ENCODE measurements at places on chromosomes 2 and 18.

- no peak for DNase-seq
These were observed 186.3 kb downstream of the TCF4 start for GRCh38 chr18:55401638-55402191.

GRCh38 chr2:133262893-133263292 is 305.4 kb downstream of the NCKAP5 start:
- DNase-seq = no peak

DNA sequence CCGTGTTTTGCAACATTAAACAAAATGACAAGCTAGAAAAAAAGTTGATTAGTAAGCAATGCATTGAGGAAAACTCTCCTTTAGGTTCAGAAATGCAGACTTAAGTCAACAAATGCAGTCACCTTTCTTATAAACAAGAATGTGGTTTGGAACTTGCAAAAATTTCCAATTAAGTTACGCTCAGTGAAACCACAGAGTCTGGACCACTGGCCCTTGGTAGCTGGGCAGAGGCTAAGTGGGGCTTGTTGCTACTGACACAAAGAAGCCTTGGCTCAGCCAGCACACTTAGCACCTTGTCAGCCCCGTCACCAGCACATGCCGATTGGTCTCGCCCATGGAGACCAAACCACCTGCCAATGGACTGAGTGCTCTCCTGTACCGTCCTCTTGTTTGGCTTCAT is 53.0 kb downstream of the SMIM21 start:
- no peak for DNase-seq

DNA sequence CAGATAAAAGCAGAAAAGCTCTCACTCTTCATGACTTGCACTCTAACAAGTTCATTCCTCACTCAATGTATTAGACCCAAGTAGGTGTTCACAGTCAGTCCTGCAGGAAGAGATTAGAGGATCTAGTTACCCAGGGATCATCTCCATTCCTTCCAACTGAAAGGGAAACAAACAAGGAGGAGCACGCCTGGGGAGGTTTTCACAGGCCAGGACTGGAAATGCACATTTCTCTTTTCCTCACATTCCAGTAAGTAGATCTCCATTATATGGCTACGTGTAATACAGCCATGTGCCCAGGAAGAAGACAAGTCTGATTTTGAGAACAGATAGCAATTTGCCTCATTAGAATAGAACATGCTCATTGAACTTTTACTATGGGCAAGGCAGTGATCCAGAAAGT is 1132.2 kb upstream of the FAM98A start:
- no peak for DNase-seq

DNA sequence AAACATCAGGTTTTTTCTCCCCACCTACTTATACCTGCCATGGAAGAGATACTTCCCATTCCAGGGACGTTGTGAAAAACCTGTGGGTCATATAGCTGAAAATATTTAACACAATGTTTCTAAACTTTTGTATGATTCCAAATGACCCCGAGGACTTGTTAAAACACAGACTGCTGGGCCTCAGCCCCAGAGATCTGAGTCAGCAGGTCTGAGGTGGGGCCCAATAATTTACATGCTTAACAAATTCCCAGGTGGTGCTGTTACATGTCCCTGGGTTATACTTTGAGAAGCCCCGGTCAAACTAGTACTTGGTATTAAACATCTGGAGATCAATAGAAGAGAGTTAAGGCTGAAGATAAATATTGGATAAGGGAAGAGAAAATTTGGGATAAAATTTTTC is 71.4 kb upstream of the FRZB start:
- no peak for DNase-seq

GRCh38 chr18:60247103-60247502 is 125.5 kb downstream of the MC4R start:
- no peak for DNase-seq

- DNase-seq = no peak
These were observed 2.9 kb upstream of the DSG4 start for GRCh38 chr18:31373641-31374040.

GRCh38 chr18:60003610-60004185 is 103.9 kb downstream of the PMAIP1 start:
- DNase-seq = no peak

- DNase-seq = no peak
These were observed 282.8 kb downstream of the NBAS start for GRCh38 chr2:15278296-15278695.

DNA sequence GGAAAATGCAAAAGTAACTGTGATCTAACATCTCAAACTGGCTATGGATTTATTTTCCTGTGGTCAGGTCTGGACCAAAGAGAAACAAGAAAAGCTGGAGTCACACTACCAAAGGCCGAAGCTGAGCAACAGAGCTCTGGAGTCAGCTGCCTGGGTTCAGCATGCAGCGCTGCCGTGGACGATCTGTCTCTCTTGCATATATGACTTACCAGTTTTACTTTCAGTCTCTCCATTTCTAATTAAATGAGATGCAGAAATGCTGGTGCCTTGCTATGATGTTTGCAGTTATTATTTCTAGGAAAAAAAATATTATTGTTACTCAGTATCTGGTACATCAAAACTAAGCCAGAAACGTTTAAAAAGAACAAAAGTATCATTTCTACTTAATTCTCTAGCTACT is 813.2 kb downstream of the RNF144A start:
- DNase-seq = no peak

GRCh38 chr2:171807831-171808393 is 86.1 kb downstream of the SLC25A12 start:
- no peak for DNase-seq

GRCh38 chr2:208491641-208492040 is 85.0 kb downstream of the PTH2R start:
- DNase-seq = no peak

- no peak for DNase-seq
These were observed 309.1 kb upstream of the CELF4 start for GRCh38 chr18:37874721-37875120.

- no peak for DNase-seq
These were observed 132.9 kb upstream of the SIX2 start for GRCh38 chr2:45141883-45142866.

GRCh38 chr18:46950064-46950656 is 32.8 kb downstream of the KATNAL2 start:
- no peak for DNase-seq

DNA sequence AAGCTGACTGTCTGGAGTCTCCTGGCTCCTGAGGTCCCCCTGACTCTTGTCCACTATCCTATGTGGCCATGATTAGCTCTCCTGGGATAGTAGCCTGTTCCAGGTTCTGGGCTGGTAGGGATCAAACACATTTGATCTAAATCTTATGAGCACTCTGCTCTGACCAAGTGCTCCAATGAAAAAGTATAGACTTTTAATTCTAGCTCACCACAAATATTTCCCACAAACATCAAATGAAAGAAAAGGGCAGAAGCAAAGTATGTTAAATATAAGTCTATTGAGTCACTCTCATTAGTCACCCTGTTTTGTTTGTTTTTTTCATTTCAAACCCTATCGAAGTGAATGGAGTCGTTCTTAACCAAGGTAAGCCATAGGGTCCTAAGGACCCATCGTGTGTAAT is 39.7 kb upstream of the NEDD4L start:
- no peak for DNase-seq

GRCh38 chr2:127659408-127660290 is 13.7 kb downstream of the GPR17 start:
- DNase-seq = no peak

GRCh38 chr2:72367530-72368225 is 220.0 kb upstream of the CYP26B1 start:
- DNase-seq = no peak

- DNase-seq = no peak
These were observed 111.9 kb downstream of the C1D start for GRCh38 chr2:67950919-67951318.

DNA sequence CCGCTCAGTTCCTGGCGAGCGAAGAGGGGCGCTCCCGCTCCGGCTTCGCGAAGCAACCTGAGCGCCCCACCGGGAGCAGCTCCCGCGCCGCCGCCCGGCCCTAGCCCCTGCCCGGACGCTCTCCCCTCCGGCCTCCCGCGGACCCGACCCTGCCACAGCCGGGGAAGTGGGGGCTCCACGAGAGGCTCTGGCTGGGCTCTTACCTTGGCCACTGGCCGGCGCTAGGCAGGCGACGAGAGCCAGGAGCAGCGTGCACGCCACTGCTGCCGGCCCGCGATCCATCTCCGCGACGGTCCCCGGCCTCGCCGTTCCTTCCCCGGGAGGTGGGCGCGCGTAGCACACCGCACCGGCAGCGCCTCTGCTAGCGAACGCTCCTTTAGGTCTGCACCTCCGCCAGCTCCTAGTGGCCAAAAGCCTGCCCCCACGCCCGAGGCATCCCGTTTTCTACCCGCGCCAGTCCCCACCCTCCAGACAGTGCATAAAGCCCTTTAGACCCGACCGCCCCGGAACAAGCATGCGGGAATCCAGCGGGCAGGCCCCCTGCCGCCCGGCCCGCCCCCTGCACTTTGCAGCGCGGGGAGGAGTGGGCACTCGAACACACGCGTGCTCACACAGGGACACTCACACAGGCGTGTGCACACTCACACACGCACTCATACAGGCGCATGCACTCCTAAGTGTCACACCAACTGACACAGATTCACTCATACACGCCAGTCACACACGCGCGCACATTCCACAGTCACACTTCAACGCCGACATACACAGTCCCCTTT is at the start of gene LRP2:
Gene LRP2, minus strand, starts transcription at position 417 of the 776 bp plus-strand sequence. Its CDS starts 135 bp downstream, at position 282.
- DNase-seq = no peak

GRCh38 chr18:47244086-47244485 is 7.4 kb downstream of the SKOR2 start:
- no peak for DNase-seq

- no peak for DNase-seq
These were observed 21.0 kb downstream of the EML4 start for GRCh38 chr2:42190191-42190590.

- DNase-seq = no peak
These were observed 294.4 kb upstream of the HDAC4 start for GRCh38 chr2:239695106-239695727.

GRCh38 chr18:46182633-46183358 is 78.6 kb downstream of the HAUS1 start:
- no peak for DNase-seq

DNA sequence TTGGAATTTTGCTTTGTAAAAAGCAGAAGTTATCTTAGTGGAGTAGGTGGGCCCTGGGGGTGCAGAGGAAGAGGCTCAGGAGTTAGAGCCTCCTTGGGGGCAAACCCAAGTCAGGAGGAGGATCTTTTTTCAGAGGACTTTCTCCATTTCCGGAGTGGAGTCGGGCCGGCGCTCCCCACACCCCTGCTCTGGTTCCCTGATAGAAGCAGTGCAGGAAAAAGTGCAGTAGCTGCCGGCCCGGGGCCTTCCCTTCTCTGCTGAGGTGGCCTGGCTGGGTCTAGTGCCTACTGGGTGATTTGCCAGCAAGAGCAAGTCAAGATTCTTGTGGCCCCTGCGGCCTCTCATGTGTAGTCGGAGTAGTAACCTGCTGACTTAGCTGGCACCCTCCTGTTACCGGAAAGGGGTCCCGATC is 124.2 kb upstream of the HS6ST1 start:
- DNase-seq = no peak

DNA sequence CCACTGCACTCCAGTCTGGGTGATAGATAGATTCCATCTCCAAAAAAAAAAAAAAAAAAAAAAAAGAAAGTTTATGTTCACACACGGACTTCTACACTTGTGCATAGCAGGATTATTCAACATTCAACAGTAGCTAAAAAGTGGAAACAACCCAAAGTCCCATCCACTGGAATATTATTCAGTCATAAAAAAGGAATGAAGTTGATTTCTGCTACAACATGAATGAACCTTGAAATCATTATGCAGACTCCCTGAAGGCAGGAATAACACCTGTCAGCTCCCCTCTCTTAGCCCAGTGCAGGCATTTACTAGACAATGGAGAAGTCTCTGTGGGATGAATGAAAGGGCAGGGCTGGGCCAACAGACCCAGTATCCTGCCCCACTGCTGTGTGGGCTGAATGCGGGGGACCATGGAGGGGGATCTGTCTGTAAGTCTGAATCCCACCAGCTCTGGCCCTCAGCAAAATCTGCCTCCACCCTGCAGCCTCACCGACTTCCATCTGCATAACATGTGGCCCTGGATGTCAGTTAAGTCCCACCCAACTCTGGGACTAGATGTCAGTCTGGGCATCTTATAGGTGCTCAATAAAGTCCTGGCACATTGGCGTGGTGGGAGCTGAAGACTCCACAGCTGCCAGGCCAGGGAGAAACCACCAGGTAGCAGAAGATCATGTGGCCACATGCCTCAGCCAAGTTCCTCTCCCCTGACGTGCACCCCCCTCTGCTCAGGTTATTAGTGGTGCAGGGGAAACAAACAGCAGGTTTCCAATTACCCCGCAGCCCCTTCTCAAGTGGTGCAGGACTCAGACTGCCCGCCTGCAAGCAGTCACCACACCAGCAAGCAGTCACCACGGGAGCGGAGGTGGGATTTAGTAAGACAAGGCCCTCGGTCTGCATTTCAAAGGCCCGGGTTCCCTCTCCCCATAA is 8.9 kb downstream of the ZFP36L2 start:
- no peak for DNase-seq

GRCh38 chr2:121699421-121700333 is 37.0 kb downstream of the NIFK start:
- DNase-seq = peak; percentile 69

- no peak for DNase-seq
These were observed 120.9 kb upstream of the ITGB6 start for GRCh38 chr2:160321006-160321405.

DNA sequence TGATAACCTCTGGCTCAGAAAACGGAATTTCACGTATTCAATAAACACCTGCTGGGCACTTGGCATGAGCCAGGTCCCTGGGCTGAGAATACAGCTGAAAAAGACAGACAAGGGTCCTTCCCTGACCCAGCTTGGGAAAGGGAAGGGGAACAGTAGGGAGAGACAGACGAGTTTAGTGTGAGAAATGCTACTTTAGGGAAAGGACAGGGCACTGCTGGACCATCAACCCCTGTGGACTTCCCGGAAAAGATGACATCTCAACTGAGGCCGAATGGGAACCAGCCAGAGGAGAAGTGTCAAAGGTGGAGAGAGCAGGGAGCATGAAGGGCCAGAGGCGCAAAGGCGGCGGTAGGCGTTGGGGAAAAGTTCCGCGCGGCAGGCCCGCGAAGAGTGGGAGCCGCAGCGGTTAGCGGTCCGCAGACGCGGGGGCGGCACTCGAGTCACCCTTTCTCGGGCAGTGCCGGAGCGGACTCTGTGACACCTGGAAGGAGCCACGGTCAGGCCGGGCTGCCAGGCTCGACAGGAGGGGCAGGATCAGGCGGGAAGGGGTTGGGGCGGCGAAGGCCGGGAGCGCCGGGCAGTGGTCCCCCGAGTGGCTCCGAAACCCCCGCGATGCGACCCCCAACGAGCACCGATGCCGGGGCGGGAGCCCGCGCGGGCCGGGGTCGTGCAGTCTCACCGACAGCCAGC is 519 bp downstream of the TEX261 start:
- peak; percentile 18 for DNase-seq

GRCh38 chr18:67553437-67553836 is 36.9 kb upstream of the DSEL start:
- no peak for DNase-seq

GRCh38 chr18:45670281-45670962 is 53.6 kb upstream of the SLC14A1 start:
- DNase-seq = no peak

Measured in activated CD8-positive, alpha-beta memory T cell treated with anti-CD3 and anti-CD28 coated beads for 4 hours (primary cell).